ENCODE measurements at places on chromosomes 13 and 19.

GRCh38 chr13:95226476-95226875, 74.8 kb downstream of the ABCC4 start:
- no peaks in the 10 kb centered on the region for H3K4me1 ChIP-seq
- H3K27me3 ChIP-seq: no peaks in the 10 kb centered on the region
- no peak for DNase-seq
- no peaks in the 10 kb centered on the region for H3K36me3 ChIP-seq
- no peak overlapping the region for H3K27ac ChIP-seq
- no peak overlapping the region for H3K4me3 ChIP-seq

- no peak overlapping the region for H3K4me3 ChIP-seq
- peaks cover 7% of the 10 kb centered on the region for H3K4me1 ChIP-seq
- peak; percentile 58 for DNase-seq
- H3K27ac ChIP-seq: no peak overlapping the region
- H3K36me3 ChIP-seq: peaks cover 68% of the 10 kb centered on the region
Observed at GRCh38 chr19:16654627-16655026, 5.3 kb downstream of the SMIM7 start.

- no peaks in the 10 kb centered on the region for H3K27me3 ChIP-seq
- H3K36me3 ChIP-seq: no peaks in the 10 kb centered on the region
Observed at GRCh38 chr13:112752711-112753541, 63.1 kb downstream of the ATP11A start.

DNA sequence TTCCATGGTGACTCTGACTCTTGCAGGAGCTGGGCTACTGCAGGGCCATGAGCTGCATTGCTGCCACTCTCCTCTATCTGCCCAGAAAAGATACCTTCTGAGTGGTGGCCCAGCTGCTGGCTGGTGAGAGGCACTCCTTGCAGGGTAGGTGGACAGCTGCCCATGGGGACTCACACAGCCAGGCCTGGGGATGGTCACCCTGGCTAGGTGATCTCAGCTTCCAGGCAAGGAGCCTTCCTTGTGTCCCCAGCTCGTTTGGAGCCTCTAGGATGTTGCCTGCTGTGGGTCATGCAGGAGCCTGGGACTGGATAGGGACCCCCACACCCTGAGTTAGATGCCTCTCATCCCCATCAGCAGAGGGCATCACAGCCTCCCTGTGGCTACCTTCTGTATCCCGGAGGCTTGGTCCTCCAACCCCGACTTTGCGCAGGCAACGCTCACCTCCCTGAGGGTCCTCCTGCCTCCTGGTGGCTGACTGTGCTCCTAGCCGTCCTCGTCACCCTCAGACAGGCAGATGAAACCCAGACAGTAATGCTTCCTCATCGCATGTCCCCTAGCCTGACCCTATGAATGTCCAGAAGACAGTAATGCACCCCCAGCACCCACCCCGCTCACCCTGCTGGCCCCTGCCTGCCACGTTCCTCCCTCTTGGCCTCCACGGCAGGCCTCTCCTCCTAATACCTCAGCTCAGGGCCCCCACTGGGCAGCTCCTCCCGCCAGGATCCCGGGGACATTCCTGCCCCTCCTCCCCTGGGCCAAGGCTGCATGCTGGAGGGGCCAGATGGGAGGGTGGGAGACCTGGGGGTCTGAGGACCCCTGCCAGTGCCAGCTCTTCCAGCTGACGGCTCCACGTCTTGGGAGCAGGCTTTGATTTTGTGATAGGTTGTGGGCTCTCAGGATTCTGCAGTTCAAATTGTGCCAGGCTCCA, 13.6 kb upstream of the ZNF14 start:
- no peak overlapping the region for H3K27ac ChIP-seq
- DNase-seq: no peak
- no peaks in the 10 kb centered on the region for H3K27me3 ChIP-seq

DNA sequence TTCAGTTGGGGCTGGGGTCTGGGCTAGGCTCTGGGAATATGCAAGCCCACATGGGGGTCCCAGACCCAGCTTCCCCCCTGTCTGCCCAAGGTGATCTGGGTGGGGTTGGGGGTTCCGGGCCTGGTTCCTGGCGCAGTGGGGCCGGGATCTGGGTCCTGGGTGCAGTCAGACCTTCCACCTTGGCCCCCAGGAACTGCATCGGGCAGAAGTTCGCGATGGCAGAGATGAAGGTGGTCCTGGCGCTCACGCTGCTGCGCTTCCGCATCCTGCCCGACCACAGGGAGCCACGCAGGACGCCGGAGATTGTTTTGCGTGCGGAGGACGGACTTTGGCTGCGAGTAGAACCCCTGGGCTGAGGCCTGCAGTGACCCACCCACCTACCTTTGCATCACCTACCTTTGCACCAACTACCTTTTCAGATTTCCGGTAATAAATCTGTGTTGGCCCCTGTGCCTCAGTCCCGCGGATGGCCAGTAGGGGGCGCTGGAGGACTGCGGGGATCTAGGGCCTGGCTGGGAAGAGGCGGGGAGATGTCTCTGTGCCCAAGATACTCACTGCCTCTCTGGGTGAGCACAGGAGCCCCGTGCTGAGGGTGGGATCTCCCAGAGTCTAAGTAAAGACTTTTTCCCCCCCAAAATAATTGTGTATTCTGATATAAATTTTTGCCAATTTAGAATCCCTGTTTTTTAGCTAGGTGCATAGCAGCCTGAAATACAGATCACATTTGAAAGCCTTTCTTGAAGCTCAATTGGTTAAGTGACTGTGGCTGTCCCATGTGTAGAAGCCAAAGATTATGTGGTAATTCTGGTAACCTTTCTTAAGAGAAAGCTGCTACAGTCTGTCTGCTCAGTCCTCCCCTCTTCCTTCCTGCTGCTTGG, 11.5 kb upstream of the CYP4F3 start:
- no peak overlapping the region for H3K4me3 ChIP-seq
- no peaks in the 10 kb centered on the region for H3K27me3 ChIP-seq
- H3K27ac ChIP-seq: no peak overlapping the region
- DNase-seq: peak; percentile 74

DNA sequence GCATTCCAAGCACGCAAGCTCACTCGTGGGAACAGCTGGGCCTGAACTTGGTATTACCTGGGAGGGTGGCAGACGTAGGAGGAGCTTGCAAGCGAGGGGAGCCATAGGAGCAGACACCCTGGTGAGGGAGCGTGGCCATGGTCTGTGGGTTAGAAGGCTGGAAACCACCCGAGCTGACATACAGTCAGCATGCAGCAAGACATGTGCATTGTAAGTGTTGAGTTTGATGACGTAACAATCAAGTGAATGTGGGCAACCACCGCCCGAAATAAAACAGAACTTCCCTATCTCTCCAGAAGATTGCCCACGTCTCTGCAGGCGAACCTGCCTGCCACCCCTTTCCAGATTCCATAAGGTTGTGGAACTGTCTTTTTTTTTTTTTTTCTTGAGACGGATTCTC, 26.8 kb downstream of the UBXN6 start:
- H3K36me3 ChIP-seq: peaks cover 78% of the 10 kb centered on the region
- H3K4me3 ChIP-seq: no peak overlapping the region
- DNase-seq: no peak
- H3K27ac ChIP-seq: no peak overlapping the region
- H3K27me3 ChIP-seq: no peaks in the 10 kb centered on the region
- H3K4me1 ChIP-seq: no peaks in the 10 kb centered on the region

GRCh38 chr13:45482571-45483173, 17.9 kb downstream of the COG3 start:
- peak overlapping the region; percentile 59 for H3K27ac ChIP-seq
- peaks cover 33% of the 10 kb centered on the region for H3K4me1 ChIP-seq
- no peaks in the 10 kb centered on the region for H3K27me3 ChIP-seq
- peaks cover 25% of the 10 kb centered on the region for H3K36me3 ChIP-seq
- DNase-seq: peak; percentile 11

GRCh38 chr19:40452016-40452415, 7.9 kb upstream of the SERTAD3 start:
- no peaks in the 10 kb centered on the region for H3K36me3 ChIP-seq
- H3K4me1 ChIP-seq: no peaks in the 10 kb centered on the region
- no peak overlapping the region for H3K27ac ChIP-seq

DNA sequence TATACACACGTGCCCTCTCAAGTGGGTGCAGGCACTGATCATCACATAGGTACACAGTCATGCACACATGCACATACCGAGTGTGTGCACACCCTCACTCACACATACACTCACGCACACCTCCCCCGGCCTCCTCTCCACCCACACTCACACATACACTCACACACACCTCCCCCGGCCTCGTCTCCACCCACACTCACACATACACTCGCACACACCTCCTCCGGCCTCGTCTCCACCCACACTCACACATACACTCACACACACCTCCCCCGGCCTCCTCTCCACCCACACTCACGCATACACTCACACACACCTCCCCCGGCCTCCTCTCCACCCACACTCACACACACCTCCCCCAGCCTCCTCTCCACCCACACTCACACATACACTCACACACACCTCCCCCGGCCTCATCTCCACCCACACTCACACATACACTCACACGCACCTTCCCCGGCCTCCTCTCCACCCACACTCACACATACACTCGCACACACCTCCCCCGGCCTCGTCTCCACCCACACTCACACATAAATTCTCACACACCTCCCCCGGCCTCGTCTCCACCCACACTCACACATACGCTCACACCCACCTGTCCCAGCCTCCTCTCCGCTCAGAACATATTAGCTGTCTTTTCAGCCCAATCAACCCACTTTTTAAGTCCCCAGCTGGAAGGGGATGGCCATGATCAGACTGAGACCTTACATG, 105.2 kb upstream of the VSTM2B start:
- H3K4me3 ChIP-seq: no peak overlapping the region
- no peak for DNase-seq
- H3K27me3 ChIP-seq: no peaks in the 10 kb centered on the region
- H3K27ac ChIP-seq: no peak overlapping the region
- no peaks in the 10 kb centered on the region for H3K4me1 ChIP-seq

GRCh38 chr13:60066226-60066625, 97.5 kb downstream of the DIAPH3 start:
- DNase-seq: no peak
- H3K4me3 ChIP-seq: no peak overlapping the region
- H3K27ac ChIP-seq: no peak overlapping the region
- no peaks in the 10 kb centered on the region for H3K4me1 ChIP-seq
- peaks cover 11% of the 10 kb centered on the region for H3K36me3 ChIP-seq
- H3K27me3 ChIP-seq: no peaks in the 10 kb centered on the region

- H3K4me1 ChIP-seq: no peaks in the 10 kb centered on the region
- no peaks in the 10 kb centered on the region for H3K27me3 ChIP-seq
- no peak overlapping the region for H3K4me3 ChIP-seq
- H3K27ac ChIP-seq: no peak overlapping the region
- no peak for DNase-seq
- no peaks in the 10 kb centered on the region for H3K36me3 ChIP-seq
Observed at GRCh38 chr13:33453936-33454335, 168.4 kb upstream of the STARD13 start.

DNA sequence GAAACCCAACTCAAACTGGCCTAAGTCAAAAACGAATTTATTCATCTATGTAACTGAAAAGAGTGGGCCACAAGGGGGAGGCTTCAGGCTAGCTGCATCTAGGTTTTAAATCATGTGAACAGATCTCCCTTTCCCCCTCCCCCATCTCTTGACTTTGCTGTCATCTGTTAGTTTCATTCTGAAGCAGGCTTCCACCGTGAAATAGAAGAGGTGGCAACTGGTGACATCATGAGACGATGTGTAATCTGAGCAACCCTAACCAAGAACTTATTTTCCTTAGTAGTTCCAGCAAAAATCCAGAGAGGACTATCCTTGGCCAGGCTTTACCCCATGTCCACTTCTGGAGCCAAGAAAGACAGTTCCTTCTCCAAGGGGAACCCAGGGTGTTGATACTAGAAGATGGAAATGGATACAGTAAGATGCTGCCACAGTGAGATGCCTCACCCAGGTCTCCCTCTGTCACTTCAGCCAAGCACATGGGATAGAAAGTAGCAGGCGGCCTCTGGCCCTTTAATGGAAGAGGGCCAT, 9.4 kb downstream of the SAMD4B start:
- no peaks in the 10 kb centered on the region for H3K27me3 ChIP-seq
- DNase-seq: no peak
- H3K36me3 ChIP-seq: peaks cover 57% of the 10 kb centered on the region
- H3K4me3 ChIP-seq: no peak overlapping the region

- no peaks in the 10 kb centered on the region for H3K27me3 ChIP-seq
- H3K4me3 ChIP-seq: no peak overlapping the region
- DNase-seq: no peak
- no peak overlapping the region for H3K27ac ChIP-seq
Observed at GRCh38 chr13:38543561-38543960, 143.3 kb upstream of the FREM2 start.

GRCh38 chr13:70668293-70668692, 560.0 kb upstream of the KLHL1 start:
- H3K27ac ChIP-seq: no peak overlapping the region
- H3K4me3 ChIP-seq: no peak overlapping the region
- DNase-seq: no peak
- no peaks in the 10 kb centered on the region for H3K27me3 ChIP-seq
- no peaks in the 10 kb centered on the region for H3K4me1 ChIP-seq

DNA sequence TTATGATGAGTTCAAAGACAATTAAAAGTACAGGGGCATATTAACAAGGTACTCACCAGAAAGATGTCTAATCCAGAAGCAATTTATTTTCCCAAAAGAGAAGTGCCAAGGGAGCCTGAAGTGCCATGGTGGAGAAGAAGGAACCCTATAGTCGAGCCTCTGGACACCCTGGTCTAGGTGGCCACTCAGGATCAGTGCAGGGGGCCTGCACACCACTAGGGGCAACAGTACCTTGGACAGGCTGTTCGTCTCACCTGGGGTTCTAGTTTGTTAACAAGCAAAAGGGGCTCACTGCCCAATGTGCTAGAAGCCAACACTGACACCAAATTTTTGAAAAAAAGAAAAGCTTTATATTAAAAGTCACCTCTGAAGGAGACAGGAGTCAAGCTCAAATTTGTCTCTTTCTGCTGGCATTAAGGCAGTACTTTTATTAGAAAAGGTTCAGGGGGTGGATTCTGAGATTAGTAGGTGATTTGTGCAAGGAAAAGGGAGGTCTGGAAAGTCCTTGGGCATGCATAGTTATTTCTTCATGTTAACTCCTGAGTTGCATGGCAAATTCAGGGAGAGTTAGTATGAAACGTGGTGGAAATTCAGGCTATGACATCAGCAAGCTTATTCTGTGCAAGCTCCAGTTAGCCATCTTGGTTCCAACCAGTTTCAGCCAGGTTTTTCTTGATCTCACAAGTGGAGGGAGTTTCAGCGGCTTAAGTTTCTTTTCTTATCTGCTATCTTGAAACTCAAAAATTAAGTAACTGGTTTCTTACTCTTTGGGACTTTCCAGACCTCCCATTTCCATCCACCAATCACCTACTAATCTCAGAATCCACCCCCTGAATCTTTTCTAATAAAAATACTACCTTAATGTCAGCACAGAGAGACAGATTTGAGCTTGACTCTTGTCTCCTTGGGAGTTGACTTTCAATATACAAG, 884 bp upstream of the CBY2 start:
- no peaks in the 10 kb centered on the region for H3K27me3 ChIP-seq
- H3K4me3 ChIP-seq: no peak overlapping the region
- H3K4me1 ChIP-seq: no peaks in the 10 kb centered on the region
- H3K36me3 ChIP-seq: no peaks in the 10 kb centered on the region
- H3K27ac ChIP-seq: no peak overlapping the region
- DNase-seq: no peak
